Activated CD4-positive, alpha-beta T cell treated with anti-CD3 and anti-CD28 coated beads, Interleukin-10, Interleukin-2, amounts not matched to agents 100 ng/mL and 50 ng/mL, durations not matched to agents 16 hours and 8 hours (primary cell): ENCODE measurements at places on chromosomes 12 and 14.
A peak's percentile ranks its signal among the peaks of the same experiment; 100 is the strongest.

- DNase-seq = no peak
Measured at GRCh38 chr14:87148655-87149054, 844.3 kb downstream of the GALC start.

DNA sequence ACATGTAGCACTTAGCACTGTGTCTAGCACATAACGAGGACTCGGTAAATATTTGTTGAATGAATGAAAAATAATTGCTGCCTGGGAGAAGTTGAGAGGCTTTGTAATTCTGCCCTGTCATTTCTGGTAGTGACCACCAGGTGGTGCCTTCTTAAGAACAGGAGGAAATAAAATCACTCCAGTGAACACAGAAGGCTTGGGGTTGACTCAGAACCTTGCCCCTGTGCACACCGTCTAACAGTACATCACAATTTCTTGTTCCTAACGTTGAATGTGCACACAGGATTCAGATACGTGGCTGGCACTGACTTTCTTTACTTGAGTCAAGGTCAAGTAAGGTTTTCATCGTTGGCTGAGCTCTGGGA lies 91.8 kb downstream of the RGS6 start:
- DNase-seq = peak; percentile 75

GRCh38 chr12:6165395-6165794 lies 34.8 kb upstream of the CD9 start:
- no peak for DNase-seq

GRCh38 chr12:56220611-56221231 lies 1.0 kb downstream of the RNF41 start:
- no peak for DNase-seq

- no peak for DNase-seq
Measured at GRCh38 chr12:29043069-29043468, 106.0 kb upstream of the FAR2 start.

- DNase-seq = no peak
Measured at GRCh38 chr12:79174626-79175025, 310.1 kb downstream of the SYT1 start.

GRCh38 chr12:3456809-3457208 lies 34.2 kb upstream of the PRMT8 start:
- no peak for DNase-seq

DNA sequence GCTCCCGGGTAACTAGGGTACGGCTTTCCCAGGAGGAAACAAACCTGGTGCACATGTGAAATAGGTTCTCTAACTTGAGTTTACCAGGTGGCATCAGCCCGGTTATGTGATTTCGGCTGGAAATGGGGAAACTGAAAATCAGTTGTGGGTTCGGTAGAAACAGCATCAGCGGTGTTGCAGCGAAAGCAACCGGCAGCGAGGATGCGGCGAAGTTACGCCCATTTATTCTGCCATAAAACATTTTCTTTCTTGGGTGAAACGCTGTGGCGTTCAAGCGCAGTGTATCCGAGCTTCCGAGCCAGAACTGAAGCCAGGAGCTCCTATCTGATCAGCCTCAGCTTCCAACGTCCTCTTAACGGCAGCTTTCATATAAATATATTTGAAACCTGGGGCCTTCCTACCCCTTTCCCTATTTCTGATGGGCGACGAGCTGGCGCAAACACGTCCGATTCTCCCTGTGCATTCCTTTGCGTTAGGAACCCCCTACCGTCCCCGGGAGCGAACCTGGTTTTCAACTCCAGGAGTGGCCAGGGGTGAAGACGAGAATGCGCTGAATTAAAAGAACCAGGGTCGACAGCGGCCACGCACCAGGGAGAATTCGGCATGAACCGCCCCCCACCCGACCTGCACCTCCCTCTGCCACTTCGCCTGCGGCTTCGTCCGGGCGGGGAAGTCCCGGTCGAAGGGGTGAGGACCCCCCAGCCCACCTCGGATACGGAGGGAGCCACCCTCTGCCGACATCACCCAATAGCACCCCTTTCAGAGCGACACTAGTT lies 1.6 kb downstream of the DPF3 start:
- DNase-seq = peak; percentile 29

DNA sequence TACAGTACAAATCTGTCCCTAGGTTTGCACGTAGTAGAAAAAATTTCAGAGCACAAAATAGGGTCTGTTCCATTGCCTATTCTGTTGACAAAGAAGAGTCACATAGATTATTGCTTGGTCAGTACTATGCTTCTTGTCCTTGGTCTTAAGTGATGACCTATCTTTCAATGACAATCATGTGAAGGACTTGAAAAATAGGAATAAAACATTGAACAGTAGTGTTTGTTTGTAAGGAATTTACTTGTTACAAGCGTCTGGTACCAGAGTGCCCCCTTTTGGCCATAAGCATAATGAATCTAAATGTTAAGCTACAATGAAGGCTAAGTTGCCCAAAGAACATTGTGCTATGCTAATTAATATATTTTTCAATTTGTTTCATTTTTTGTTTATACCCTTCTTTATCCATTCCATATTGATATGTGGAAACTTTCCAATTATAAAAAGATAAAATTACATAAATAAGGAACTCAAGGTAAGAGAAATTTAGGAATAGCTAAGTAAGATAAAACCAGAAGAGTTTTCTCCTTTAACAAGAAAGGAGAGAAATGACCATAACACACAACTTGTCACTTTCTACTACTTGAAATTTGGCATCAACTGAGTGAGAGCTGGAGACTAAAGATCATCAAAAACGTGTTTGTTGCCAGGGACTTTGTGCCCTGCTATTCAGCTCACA lies 204.7 kb downstream of the EPS8 start:
- DNase-seq = peak; percentile 64
